ENCODE measurements at places on chromosomes 12 and 14.
A peak's percentile ranks its signal among the peaks of the same experiment; 100 is the strongest.

GRCh38 chr12:43638806-43639205, 86.8 kb upstream of the ADAMTS20 start:
- H3K4me3 ChIP-seq = no peak overlapping the region
- no peak overlapping the region for H3K27ac ChIP-seq
- H3K27me3 ChIP-seq = no peaks in the 10 kb centered on the region
- H3K36me3 ChIP-seq = no peaks in the 10 kb centered on the region
- DNase-seq = no peak

GRCh38 chr12:100163416-100164152, 20.9 kb upstream of the BLTP3B start:
- peaks cover 2% of the 10 kb centered on the region for H3K4me1 ChIP-seq
- no peaks in the 10 kb centered on the region for H3K27me3 ChIP-seq
- peak; percentile 57 for DNase-seq
- no peaks in the 10 kb centered on the region for H3K36me3 ChIP-seq
- peak overlapping the region; percentile 61 for H3K4me3 ChIP-seq

DNA sequence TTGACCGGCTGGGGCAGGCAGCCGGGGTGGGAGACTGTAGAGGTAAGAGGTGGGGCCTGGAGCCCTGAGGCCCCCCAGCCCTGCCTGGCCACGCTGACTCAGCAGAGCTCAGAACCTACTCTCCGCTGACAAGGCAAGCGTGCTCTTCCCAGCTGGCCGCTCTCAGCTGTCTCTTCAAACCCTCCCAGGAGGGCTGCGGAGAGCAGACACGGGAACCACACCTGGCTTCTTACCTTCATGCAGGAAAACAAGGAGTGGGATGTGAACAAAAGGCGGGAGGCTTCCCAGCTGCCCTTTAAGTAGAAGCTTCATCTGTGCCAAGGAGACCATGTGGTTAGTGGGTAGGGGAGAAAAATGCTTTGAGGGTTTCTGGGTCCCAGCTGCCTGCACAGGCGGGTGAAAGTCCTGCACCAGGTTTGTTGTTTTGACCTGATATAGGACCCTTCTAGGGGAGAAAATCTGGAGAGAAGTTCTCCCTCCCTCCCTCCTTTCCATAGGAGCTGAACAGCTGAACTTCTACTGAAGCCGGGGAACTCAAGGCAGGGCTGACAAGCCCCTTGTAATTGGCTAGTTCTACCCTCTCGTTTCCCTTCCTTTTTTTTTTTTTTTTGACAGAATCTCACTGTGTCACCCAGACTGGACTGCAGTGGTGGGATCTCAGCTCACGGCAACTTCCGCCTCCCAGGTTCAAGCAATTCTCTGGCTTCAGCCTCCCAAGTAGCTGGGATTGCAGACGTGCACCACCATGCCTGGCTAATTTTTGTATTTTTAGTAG, 12.8 kb upstream of the TESC start:
- H3K4me1 ChIP-seq = peaks cover 7% of the 10 kb centered on the region
- DNase-seq = no peak
- peaks cover 47% of the 10 kb centered on the region for H3K27me3 ChIP-seq
- no peak overlapping the region for H3K4me3 ChIP-seq

DNA sequence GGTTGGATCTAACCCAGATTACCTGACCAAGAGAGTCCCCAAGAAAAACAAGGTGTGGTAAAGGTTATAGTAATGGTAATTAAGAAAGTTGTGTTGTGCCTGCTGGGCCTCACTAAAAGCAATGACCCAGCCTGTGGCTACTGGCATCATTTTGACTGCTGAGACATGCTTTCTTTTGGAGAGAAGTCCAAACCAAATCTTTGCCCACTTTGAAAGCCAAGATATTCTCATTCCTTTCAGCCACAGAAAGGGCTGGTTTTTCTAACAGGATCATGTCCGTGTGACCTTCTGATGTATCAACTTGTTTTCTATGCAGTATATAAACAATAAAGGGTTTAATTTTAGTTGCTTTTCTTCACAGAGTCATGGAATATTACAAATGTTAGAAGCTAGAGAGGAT, 388.6 kb downstream of the RAD51B start:
- H3K27ac ChIP-seq = no peak overlapping the region
- no peaks in the 10 kb centered on the region for H3K27me3 ChIP-seq
- H3K4me3 ChIP-seq = no peak overlapping the region
- peaks cover 3% of the 10 kb centered on the region for H3K4me1 ChIP-seq
- DNase-seq = no peak

DNA sequence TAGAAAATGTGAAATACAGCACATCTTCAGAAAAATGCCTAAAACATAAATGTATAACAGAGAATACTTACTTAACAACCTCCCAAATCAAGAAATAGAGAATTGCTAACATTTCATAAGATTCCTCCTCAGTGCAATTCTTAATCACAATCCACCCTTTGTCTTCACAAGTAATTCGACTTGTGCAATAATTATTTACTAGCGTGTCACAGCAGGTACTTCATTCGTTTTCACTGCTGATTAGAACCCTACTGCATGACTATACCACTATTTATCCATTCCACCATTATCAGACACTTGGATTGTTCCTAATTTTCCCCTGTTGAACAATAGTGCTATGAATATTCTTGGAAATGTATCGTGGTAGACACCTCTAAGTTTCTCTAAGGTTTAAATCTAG, 64.9 kb upstream of the BBS10 start:
- H3K4me1 ChIP-seq = no peaks in the 10 kb centered on the region
- no peaks in the 10 kb centered on the region for H3K27me3 ChIP-seq
- H3K4me3 ChIP-seq = no peak overlapping the region
- no peak overlapping the region for H3K27ac ChIP-seq
- no peaks in the 10 kb centered on the region for H3K36me3 ChIP-seq

- peaks cover 1% of the 10 kb centered on the region for H3K4me1 ChIP-seq
- no peaks in the 10 kb centered on the region for H3K36me3 ChIP-seq
- no peak overlapping the region for H3K4me3 ChIP-seq
- H3K27ac ChIP-seq = no peak overlapping the region
Observed at GRCh38 chr12:117749431-117749830, 219.4 kb downstream of the KSR2 start.

GRCh38 chr12:130367003-130367402, 29.3 kb downstream of the PIWIL1 start:
- H3K4me3 ChIP-seq = no peak overlapping the region
- H3K36me3 ChIP-seq = no peaks in the 10 kb centered on the region
- H3K27me3 ChIP-seq = no peaks in the 10 kb centered on the region
- DNase-seq = no peak
- H3K4me1 ChIP-seq = no peaks in the 10 kb centered on the region

DNA sequence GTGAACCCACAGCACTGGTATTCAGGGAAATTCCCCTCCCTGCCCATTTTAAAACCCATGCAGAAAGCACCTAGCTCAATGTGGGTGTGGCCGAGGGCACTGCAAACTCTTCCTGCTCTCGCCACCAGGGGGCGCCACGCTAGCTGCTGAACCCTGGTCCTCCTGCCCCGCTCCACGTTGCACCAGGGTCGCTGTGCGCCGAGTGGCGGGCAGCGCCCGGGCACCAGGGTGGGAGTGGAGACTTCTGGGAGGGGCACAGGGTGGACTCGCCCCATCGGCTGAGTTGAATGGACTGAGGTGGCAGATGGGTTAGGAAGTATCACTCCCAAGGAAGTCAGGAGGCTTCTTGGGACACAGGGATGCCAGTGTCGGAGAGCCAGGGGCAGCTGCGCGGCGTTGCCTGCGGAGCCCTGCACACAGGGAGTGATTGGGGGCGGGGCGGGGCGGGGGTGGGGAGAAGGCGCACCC, 48.1 kb upstream of the BCL11B start:
- H3K4me1 ChIP-seq = peaks cover 6% of the 10 kb centered on the region

DNA sequence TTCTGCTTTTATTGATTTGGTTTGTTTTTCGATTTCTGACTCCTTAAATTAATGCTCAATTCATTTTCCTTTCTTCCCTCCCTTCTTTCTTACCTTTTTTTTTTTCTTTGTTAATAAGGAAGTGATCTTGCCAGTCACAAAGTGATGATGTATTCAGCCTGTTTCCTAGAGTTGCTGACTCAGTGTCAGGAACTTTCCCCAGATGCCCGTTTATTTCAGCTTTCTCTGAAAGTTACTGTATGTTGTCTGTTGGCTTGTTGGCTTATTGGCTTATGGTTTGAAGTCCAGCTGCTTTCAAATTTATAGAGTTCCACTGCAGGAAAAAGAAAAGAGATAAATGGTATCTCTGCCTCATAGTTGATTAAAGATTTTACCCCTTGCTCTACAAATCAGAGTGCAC, 12.4 kb upstream of the SLC6A15 start:
- H3K4me1 ChIP-seq = no peaks in the 10 kb centered on the region
- H3K36me3 ChIP-seq = no peaks in the 10 kb centered on the region
- H3K27me3 ChIP-seq = no peaks in the 10 kb centered on the region
- H3K27ac ChIP-seq = no peak overlapping the region
- H3K4me3 ChIP-seq = no peak overlapping the region
- peak; percentile 64 for DNase-seq

DNA sequence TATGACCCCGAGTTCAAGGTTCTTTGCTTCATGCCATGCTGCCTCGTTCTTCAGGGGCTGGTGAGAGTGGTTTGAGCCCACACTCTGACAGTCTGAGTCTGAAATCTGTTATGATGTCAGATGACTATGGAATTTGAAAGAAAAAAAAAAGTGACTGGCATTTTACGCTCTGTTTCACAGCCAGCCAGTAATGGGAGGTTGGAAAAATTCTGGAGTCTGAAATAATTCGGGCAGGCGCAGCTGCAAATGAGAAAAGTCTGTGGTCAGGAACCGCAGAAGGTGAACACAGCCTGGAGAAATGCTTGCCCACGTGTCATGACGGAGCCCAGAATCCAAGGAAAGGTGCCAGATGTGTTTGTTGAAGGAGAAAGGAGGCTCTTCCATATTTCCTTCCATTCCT, 269.8 kb upstream of the PWP1 start:
- H3K27ac ChIP-seq = peak overlapping the region; percentile 89
- peaks cover 18% of the 10 kb centered on the region for H3K4me1 ChIP-seq
- H3K36me3 ChIP-seq = no peaks in the 10 kb centered on the region
- no peak overlapping the region for H3K4me3 ChIP-seq
- H3K27me3 ChIP-seq = no peaks in the 10 kb centered on the region

- H3K4me1 ChIP-seq = no peaks in the 10 kb centered on the region
- peaks cover 68% of the 10 kb centered on the region for H3K27me3 ChIP-seq
- no peaks in the 10 kb centered on the region for H3K36me3 ChIP-seq
- DNase-seq = no peak
- no peak overlapping the region for H3K4me3 ChIP-seq
- H3K27ac ChIP-seq = no peak overlapping the region
Observed at GRCh38 chr14:101588990-101589389, 27.7 kb downstream of the DIO3 start.

- H3K4me3 ChIP-seq = no peak overlapping the region
- H3K36me3 ChIP-seq = no peaks in the 10 kb centered on the region
- peaks cover 11% of the 10 kb centered on the region for H3K4me1 ChIP-seq
- DNase-seq = no peak
Observed at GRCh38 chr12:8615206-8615605, 2.5 kb upstream of the AICDA start.

DNA sequence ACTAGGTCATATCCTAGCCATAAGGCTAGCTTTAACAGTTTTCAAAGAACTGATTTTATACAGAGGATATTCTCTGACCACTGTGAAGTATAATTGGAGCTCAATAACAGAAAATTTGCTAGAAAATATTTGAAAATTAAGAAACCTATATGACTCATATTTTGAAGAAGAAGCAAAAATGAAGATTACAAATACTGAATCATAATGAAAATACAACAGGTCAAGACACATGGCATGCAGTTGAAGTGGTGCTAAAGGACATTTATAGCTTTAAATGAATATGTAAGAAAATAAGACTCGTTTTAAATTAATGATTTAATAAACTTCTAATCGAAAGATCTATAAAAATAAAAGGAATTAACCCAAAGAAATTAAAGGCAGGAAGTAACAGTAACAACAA, 1234.6 kb downstream of the SLC16A7 start:
- no peaks in the 10 kb centered on the region for H3K4me1 ChIP-seq
- no peak overlapping the region for H3K4me3 ChIP-seq
- H3K27ac ChIP-seq = no peak overlapping the region
- H3K27me3 ChIP-seq = no peaks in the 10 kb centered on the region

GRCh38 chr12:26402648-26403047, 207.3 kb downstream of the SSPN start:
- H3K4me3 ChIP-seq = no peak overlapping the region
- no peak overlapping the region for H3K27ac ChIP-seq
- DNase-seq = peak; percentile 2

DNA sequence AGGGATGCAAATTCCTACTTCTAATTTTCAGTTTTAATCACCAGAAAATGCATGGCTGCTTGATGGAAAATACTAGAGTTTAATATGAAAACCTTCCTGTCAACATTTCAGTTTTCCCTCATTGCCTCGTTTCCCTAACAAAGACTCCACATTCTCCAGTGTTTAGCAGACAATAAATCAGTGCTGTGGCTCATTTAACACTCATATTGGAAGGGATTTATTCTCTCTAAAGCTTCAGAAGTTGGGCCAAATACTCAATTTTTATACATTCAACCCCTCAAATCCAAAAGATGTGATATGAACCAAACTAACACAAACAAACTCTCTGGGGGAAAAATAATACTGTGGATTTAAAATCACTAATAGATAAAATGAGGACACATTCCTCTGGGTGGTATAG, 482.5 kb downstream of the FLRT2 start:
- H3K4me1 ChIP-seq = no peaks in the 10 kb centered on the region
- H3K36me3 ChIP-seq = no peaks in the 10 kb centered on the region
- no peak overlapping the region for H3K4me3 ChIP-seq
- no peak overlapping the region for H3K27ac ChIP-seq
- no peak for DNase-seq
- no peaks in the 10 kb centered on the region for H3K27me3 ChIP-seq

DNA sequence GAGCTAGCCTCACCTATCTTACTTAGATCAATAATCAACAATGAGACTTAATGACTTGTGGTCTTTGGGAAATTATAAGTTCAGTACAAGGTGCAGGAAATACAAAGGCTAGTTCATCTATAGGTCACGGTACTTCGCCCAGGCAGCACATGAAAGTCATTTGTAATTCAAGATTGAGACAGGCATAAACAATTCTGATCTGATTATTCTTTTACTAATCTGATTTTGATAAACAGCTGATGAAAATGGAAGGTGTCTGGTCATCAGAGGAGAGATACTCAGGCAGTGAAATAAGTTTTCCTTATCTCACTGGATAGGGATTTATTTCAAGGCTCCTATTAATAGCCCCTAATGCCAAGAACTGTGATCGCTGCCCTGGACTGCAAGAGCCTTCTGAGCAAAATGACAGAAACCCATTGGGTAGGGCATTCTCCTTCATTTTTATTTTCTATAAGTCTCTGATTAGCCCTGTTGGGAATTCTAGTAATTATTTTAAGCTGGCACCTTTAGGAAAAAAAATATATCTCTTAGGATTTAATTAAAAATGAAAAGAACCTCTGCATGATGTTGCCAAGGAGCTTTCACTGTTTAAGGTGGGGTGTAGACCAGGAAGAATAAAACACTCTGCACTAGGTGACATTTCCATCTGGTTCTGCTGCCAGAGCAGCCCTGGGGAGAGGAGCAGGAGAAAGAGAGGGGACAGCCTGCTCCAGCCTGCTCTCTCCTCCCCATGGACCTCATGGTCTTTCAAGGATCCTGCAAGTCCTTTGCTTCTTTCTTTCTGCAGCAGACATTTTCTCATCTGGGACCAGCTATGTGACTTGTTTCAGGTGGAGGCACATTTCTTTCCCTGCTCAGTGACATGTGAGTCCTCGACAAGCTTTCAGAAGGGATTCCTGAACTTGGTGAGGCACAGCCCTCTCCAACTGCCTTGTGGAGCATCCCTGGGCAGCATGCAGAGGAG, 44.8 kb downstream of the SSPN start:
- no peak overlapping the region for H3K4me3 ChIP-seq
- peaks cover 4% of the 10 kb centered on the region for H3K4me1 ChIP-seq
- H3K27me3 ChIP-seq = no peaks in the 10 kb centered on the region
- H3K36me3 ChIP-seq = no peaks in the 10 kb centered on the region
- H3K27ac ChIP-seq = no peak overlapping the region
